ENCODE measurements at places on chromosomes 1 and 21.

GRCh38 chr1:156104065-156104810 lies 10.3 kb upstream of the LMNA start:
- peak; percentile 62 for DNase-seq

GRCh38 chr21:28480470-28480869 lies 512.2 kb downstream of the LTN1 start:
- no peak for DNase-seq

DNA sequence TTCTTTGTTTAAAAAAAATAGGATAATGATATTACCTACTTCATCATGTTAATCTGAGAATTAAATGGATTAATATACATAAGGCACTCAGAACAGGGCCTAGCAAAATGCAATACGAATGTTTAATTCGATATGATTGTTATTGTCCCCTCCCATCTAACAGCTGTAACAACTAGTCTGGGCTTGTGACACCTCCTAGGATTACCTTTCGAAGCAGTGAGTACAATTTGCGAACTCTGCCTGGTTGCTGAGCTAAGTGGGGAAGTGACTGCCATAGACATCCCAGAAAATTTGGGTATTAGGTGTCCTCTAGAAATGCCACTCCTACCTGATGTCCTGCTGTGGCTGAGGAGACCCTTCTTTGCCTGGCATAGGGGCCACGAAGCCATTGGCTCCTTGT lies 3.0 kb downstream of the RASSF5 start:
- no peak for DNase-seq

GRCh38 chr1:213393860-213394259 lies 342.8 kb downstream of the RPS6KC1 start:
- DNase-seq = no peak

- DNase-seq = peak; percentile 27
Observed at GRCh38 chr1:151222130-151222529, 23.8 kb downstream of the PIP5K1A start.

- DNase-seq = no peak
Observed at GRCh38 chr1:228475812-228476211, 11.4 kb upstream of the RNF187 start.

GRCh38 chr1:185369786-185370185 lies 52.7 kb upstream of the IVNS1ABP start:
- DNase-seq = no peak

DNA sequence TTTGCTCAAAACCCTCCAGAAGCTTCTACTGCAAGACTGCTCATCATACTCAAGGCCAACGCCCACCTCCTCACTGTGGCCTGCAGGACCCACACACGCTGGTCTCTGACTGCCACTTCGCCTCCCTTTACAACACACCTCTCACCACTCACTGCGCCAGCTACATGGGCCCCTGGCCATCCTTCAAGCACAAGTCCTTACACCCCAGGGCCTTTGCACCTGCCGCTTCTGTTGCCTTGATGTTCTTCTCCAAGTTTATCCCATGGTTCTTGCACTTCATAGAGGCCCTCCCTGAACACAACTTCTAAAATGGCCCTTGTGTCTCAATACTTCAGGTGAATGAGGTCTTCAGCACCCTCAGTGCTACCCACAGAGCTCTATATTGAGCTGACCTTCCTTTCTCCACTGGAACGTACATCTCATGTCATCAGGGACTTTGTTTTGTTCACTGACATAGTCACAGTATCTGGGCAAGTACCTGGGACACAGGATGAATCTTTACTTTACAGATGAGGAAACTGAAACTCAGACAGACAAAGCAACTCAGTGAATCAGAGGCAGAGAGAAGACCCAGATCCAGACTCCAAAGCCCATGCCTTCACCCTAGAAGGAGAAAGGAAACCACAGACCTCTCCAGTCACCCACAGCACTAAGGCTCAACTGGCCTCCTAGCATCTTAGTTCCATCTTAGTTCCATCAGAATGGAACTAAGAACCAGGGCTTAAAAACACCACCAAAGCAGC lies 34.7 kb upstream of the CLSTN1 start:
- DNase-seq = no peak

DNA sequence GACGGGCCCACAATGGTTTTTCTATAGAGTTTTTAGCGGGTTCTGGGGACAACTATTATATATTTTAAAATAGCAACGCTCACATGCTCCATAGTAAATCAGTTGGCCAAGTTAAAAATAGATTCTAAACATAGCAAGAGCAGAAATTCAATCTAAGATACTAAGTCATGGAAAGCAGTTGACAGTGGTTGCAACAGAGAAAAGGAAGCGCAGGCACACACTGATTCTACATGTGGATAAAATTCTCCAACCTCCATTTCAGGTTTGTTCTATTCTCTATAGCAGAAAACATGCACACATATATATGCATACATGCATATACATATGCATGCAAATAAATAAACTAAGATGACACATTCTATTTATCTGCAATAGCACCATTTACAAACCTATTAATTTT lies 89.6 kb upstream of the HNRNPU start:
- no peak for DNase-seq

Data from ACHN (cell line).